ENCODE measurements at places on chromosomes 3 and 15.

GRCh38 chr15:71634820-71635560 lies 175.4 kb upstream of the NR2E3 start:
- no peak for DNase-seq

- DNase-seq = no peak
These were observed 431.8 kb upstream of the CCDC54 start for GRCh38 chr3:106945435-106945834.

- DNase-seq = no peak
These were observed 67.5 kb downstream of the KCNMB2 start for GRCh38 chr3:178603735-178604134.

GRCh38 chr3:172153335-172153861 lies 114.0 kb downstream of the FNDC3B start:
- no peak for DNase-seq

- no peak for DNase-seq
These were observed 2.1 kb downstream of the TLE3 start for GRCh38 chr15:70095408-70096214.

- no peak for DNase-seq
These were observed 766 bp upstream of the EMC4 start for GRCh38 chr15:34223904-34224596.

GRCh38 chr15:66132251-66132816 lies 121.2 kb downstream of the MEGF11 start:
- DNase-seq = no peak

- no peak for DNase-seq
These were observed 12.0 kb upstream of the ACAD9 start for GRCh38 chr3:128867200-128868125.

GRCh38 chr3:42174679-42175385 lies 83.7 kb downstream of the TRAK1 start:
- no peak for DNase-seq

- DNase-seq = no peak
These were observed 12.4 kb downstream of the RTF1 start for GRCh38 chr15:41429003-41429890.

- no peak for DNase-seq
These were observed 188.3 kb downstream of the RSL24D1 start for GRCh38 chr15:55008421-55008820.

- DNase-seq = no peak
These were observed 245.7 kb upstream of the CHRM5 start for GRCh38 chr15:33722673-33723015.

GRCh38 chr15:98131924-98132323 lies 171.4 kb downstream of the ARRDC4 start:
- no peak for DNase-seq

- peak; percentile 87 for DNase-seq
These were observed at the start of gene LMCD1 for GRCh38 chr3:8501371-8502131. Gene LMCD1 (plus strand): TSS chr3:8501823. CDS start chr3:8501939, 116 bp downstream.

DNA sequence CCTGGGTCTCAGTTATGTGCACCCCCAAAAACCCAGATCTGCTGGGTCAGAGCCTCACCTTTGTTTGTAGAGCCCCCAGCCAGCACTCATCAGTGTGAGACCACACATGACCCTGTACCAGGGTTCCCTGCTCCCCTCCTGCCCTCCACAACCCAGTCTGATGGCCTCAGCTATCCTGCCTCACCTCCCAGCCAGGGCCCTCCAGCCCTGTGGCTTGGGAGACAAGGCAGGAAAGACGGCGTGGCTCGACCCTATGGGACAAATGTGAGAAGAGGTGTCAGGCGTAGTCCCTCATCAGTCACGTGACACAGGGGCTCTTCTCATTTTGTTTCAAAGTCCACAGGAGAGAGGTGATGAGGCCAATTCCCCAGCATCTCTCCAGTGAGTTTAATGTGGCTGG lies 28.3 kb upstream of the PRR23E start:
- DNase-seq = no peak

All from right renal cortex interstitium (tissue), 3 donors.